ENCODE measurements at places on chromosomes 6 and 20.

GRCh38 chr6:90654806-90655205, 67.9 kb upstream of the MAP3K7 start:
- no peak for DNase-seq

GRCh38 chr6:156890627-156891314, 113.6 kb downstream of the ARID1B start:
- no peak for DNase-seq

GRCh38 chr6:35810971-35811698, 6.0 kb downstream of the LHFPL5 start:
- DNase-seq, result peak; percentile 35

DNA sequence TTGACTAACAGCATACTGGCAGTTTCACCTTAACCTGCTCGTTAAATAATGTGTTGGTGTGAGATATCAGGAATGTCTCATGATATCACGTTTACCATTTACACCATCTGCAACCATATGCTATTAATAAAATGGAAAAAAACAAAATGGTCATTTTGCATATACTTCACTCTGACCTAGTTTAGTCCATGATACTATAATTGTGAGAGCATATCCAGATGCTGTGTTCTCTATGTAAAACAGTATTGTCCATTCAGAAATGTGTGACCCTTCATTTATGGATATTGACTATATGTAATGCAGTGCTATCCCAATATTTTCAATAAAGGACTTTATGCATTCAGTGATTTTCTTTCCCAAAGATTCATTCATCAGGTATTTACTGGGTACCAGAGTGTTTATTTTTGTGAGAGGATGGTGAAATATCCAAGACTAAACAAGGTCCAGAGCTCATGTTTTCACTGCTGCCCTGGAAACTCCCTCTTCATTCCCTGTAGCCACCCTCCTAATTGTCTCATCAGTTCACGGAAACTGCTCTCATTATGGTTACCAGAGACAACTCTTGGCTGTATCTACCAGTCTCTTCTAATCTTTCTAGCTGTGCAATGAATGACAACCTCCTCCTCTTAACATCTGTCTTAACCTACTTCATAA, 25.7 kb upstream of the HINT3 start:
- no peak for DNase-seq

GRCh38 chr6:4693173-4693970, 82.8 kb upstream of the CDYL start:
- no peak for DNase-seq

DNA sequence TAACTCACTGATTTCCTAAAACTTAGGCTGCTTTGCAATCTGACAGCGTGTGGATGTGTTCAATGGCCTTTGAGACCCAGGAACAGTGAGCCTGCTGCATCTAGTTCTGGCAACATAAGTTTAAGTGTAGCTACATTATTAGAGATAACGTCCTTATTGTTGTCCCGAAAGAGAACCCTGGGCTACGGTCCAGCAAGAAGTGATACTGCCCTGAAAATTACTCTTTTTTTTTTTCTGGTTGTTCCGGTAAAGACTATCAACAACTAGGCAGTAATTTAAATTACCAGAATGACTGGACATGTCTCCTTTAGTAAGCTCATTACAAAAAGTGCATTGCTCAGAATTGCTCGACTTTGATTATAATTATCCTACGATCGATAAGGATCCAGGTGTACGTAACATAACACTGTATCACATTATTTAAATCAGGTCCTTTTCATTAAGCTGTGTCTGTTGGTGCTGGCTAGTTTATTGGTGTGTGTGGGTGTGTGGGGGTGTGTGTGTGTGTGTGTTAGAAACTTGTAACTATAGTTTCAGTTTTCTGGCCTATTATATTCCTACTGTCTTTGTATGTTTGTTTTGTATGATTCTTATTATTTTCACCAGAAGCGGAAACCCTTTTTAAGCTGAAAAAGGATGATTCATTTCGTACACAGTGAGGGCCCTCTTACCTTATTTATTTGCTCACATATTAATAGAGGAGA, 3.0 kb downstream of the TSHZ2 start:
- no peak for DNase-seq

DNA sequence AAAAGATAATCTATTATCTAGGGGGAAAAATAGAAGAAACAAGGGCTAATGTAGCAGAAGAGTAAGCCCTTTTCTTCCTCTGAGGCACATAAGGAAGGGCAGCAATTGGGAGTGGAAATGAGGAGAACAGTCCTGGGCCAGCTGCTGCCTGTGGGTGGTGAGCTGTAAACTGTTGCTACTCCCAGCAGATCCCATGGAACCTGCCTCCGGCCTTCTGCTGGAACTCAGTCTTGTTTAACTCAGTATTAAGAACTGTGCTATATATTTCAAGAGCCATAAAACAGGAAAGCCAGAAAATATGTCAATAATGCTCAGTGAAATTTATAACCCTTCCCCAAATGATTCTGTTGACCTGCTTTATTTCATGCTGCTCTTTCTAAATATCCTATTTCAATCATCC, 464.2 kb downstream of the COL12A1 start:
- DNase-seq, result no peak

GRCh38 chr6:51477711-51478311, 609.6 kb downstream of the PKHD1 start:
- no peak for DNase-seq

DNA sequence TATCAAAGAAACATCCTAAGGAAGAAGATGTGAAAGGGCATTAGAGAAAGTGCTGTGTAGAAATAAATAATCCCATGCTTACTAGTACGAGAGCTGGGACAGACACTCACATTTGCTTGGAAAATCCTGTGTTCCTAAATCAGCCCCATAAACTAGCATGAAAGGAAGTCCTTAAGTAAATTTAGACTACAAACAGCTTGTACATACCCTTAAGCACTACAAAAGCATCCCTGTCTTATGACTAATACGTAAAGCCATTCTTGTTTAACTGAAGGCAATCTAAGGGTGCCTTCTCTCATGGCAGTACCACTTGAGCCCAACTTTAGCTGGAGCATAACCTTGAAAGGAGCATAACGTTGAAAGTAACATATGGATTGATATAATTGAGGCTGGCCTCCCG, 15.4 kb upstream of the FOXQ1 start:
- no peak for DNase-seq

GRCh38 chr6:74534465-74535211, 671.2 kb downstream of the COL12A1 start:
- peak; percentile 8 for DNase-seq

DNA sequence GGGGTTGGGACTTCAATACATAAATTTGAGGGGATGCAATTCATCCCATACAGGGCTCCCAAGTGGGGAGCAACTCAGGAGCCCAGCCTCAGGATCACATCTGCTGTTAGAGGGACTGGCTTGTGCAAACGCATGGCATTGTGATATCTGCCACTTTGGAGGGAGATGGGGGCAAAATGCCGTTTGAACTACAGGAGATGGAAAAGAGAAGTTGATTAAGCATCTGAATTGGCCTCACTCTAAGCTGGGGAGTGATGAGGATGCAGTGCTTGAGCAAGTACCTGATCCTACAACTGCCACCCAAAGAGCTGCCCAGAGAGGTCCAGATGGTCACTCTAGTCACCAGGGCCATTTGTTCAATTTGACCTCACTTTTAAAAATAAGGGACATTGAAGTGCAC, 2.0 kb downstream of the LY86 start:
- no peak for DNase-seq

DNA sequence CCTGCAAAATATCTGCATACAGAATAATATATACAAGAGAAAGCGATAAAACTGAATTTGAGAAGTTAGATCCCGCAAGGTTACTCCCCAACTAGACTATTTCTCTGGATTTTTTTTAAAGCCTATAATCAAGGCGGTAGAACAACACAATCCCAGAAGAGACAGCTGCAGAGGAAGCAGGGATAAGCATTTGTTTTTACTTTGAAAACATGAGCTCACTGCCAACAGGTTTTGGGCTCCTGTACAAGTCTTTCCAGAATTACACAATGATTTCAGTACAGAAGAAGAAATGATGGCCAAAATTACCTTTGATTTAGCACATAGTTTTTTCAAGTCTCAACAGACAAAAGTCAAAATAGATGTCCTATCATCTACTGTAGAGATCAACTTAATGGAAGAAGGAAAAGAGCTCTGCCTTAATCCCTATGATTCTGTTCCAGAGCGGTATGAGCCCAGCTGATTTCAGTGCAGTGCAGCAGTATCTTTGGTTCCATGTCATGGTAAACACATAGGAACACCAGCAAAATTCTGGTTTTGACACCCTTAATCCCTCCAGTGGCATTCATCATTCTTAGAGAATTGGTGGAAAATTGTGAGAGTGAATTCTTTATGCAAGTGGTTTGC, 304.3 kb downstream of the HDGFL1 start:
- DNase-seq, result peak; percentile 24

DNA sequence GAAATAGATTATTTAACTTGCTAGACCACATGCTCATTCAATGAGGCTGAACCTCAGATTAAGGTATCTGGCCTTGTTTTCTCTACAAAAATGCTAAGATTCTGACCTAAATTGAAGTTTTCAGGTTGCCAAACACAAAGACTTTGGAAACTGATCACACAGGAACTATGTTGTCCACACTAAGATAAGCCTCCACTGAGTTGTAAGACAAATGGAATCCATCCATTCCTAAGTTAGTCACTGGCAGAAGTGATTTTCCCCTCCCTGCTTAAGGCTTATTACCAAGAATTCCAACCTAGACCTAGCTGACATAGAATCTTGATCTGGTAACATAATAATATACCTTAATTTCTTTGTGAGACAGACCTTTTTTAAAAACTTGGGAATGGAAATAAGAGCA, 608.1 kb downstream of the TENT5A start:
- DNase-seq, result no peak

GRCh38 chr6:154370545-154370944, 13.9 kb upstream of the IPCEF1 start:
- peak; percentile 30 for DNase-seq

DNA sequence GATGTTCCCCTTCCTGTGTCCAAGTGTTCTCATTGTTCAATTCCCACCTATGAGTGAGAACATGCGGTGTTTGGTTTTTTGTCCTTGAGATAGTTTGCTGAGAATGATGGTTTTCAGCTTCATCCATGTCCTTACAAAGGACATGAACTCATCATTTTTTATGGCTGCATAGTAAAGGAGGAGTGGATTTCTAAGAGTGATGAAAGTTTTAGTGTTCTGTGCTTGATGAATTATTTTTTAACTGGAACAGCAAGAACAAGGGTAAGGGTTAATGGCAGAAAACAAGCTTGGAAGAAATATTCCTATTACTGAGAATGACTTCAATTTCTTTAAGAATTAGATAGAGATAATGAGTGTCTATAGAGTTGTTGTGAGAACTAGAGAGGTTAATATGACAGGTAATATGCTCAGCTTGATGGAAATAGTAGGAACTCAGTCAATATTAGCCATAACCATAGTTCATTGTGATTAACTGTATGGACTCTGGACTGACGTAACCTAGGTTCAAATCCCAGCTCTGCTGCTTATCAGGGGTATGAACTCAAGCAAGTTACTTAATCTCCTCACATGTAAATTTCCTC, 190.0 kb downstream of the RPS12 start:
- DNase-seq, result no peak

GRCh38 chr20:18288749-18289267, 481 bp downstream of the ZNF133 start:
- no peak for DNase-seq

Measured in fibroblast of the conjunctiva (primary cell).